BE2C (cell line): ENCODE measurements at places on chromosomes 3 and 15.

GRCh38 chr3:39166932-39167532 is 13.6 kb upstream of the CSRNP1 start:
- no peak for DNase-seq

- no peak for DNase-seq
Measured at GRCh38 chr3:178732824-178733223, 196.6 kb downstream of the KCNMB2 start.

DNA sequence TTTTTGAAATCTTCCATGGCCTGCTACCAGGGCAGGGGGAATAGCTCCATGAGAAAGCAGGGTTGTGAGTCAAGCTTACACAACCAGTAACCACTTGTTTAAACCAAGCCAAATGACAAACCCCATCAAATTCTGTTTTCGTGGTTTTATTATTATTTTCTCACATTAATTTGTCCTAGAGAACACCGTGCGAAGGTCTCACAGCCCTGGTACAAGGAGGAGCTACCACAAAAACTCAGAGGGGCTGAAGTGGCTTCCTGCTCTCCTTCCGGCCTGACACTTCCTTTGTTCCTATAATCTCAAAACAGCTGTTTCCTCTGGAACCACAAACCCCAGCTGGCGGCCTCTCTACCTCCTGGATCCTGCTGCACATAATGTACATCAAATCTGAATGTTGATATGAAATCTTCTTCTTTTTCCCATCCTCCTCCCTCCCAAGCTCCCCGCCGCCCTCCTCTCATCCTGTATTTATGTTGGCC is 375.9 kb downstream of the MCTP2 start:
- no peak for DNase-seq

DNA sequence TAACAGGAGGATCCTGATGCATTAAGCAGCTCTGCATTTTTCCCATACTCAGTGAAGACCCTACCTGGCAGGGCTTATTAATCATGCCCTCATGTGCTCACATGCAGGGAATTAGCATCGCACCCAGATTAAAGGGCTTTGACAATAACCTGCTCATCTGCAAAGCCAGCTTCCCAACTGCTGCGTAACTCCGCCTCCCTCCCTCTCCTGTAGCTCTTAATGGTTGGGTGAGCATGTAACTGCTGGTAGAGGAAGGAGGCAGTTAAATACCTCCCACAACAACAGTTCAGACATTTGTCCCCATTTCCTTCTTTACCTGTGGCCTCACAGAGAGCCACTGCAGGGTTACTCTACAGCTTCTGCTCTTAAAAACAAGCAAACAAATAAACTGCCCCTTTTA is 203.6 kb upstream of the WNT5A start:
- no peak for DNase-seq

DNA sequence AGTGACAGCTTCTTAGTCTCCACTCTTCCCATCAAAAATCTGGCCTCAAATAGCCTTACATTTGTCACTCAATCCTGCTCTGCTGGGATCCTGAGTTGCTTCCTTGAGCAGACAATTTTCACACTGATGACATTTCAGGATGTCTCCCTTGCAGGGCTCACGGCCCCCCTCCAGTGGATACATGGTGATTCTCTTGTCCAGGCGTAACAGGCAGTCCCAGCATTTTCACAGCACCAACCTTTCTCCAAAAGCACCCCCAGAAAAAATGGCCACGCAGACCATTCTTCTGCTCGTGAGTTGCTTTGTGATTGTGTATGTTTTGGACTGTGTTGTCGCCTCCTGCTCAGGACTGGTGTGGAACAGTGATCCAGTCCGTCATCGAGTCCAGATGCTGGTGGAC is 47.4 kb upstream of the WNT7A start:
- DNase-seq = no peak
